ENCODE measurements at places on chromosomes 4 and X. TPM values are rescaled to one million over a fixed set of nuclear protein-coding genes. Genes with fewer than 3 reads are reported as not detected.

The RAB39B gene
- total RNA-seq: 13.6 TPM

The NEUROG2 gene
- not detected for total RNA-seq

DNA sequence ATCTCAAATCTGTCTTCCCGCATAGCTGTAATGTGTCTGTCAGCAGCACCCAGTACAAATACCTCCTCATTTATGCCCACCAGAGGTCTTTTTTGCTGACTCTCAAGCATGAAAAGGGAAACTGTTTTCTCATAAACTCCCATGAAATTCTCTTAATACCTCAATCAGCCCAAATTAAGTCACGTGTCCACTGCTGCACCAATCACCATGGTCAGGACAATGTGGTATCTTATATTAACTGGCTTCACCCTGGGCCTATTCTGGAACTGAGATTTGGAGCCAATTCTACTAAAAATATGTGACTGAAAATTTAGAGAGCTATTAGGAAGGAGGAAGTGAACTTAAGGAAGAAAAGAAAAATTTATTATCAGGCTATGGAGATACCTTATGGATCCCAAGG, 58.4 kb downstream of the IL21 start:
- H3K36me3 ChIP-seq: peaks cover 3% of the 10 kb centered on the region
- no peak overlapping the region for H3K27ac ChIP-seq
- no peak for DNase-seq
- H3K4me1 ChIP-seq: peaks cover 18% of the 10 kb centered on the region
- no peak overlapping the region for H3K4me3 ChIP-seq

DNA sequence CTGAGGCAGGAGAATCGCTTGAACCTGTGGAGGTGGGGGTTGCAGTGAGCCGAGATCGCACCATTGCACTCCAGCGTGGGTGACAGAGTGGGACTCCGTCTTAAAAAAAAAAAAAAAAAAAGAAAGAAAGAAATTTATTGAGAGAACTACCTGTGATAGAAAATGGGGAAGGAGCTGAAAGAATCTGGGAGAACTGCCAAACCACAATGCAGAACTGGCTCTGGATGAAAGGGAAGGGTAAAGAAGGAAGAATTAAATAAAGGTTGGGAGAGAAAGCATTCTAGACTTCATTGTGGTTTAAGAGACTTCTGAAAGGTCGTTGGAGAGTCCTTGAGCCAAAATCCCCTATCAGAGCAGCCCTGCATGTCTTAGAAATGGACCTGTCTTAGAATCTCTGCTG, 567.9 kb upstream of the HTR2C start:
- no peaks in the 10 kb centered on the region for H3K27me3 ChIP-seq
- H3K4me1 ChIP-seq: no peaks in the 10 kb centered on the region
- H3K4me3 ChIP-seq: no peak overlapping the region
- no peak overlapping the region for H3K27ac ChIP-seq
- no peak for DNase-seq

The TMPRSS11D gene
- not detected for total RNA-seq

DNA sequence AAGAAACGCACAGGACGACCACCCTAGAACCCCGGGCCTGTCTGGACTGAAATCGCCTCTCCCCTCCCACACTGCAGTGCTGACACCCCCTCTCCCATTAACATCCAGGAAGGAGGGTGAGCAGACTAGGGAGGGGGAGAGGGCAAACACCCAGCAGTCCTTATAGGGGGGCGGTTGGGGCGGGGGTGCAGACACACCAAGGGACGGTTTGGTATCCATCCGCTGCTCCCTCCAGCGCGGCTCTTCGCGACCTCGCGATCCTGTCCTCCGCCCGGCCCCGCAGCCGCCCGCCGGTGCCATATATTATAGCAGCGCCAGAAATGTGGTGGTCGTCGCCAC, 411 bp upstream of the GPRASP1 start:
- no peak for DNase-seq
- H3K4me3 ChIP-seq: peak overlapping the region; percentile 90
- no peaks in the 10 kb centered on the region for H3K27me3 ChIP-seq
- H3K4me1 ChIP-seq: peaks cover 14% of the 10 kb centered on the region
- peaks cover 3% of the 10 kb centered on the region for H3K36me3 ChIP-seq

- DNase-seq: no peak
- H3K27me3 ChIP-seq: peaks cover 2% of the 10 kb centered on the region
- no peak overlapping the region for H3K27ac ChIP-seq
- H3K4me1 ChIP-seq: no peaks in the 10 kb centered on the region
- H3K4me3 ChIP-seq: no peak overlapping the region
Measured at GRCh38 chr4:168577624-168578023, 80.8 kb downstream of the PALLD start.

- peaks cover 8% of the 10 kb centered on the region for H3K27me3 ChIP-seq
- DNase-seq: no peak
- H3K4me1 ChIP-seq: no peaks in the 10 kb centered on the region
- H3K36me3 ChIP-seq: no peaks in the 10 kb centered on the region
- H3K27ac ChIP-seq: no peak overlapping the region
Measured at GRCh38 chr4:54586320-54586955, 71.3 kb upstream of the KIT start.

DNA sequence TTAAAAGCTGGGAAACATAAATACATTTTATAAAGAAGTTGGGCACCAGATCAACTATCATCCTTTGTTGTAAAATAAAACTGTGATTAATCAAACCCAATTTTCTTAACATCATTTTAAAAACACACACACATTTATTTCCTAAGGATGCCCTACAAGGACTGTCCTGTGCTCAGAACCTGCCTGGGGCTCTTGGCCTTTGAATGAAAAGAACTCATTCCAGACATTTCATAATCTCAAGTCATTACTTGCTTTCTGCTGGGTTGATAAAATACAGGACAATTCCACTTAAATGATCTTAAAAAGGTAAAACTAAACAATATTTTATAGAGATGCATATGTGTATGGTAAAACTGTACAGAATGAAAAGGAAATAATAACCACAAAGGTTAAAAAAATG, 2.8 kb downstream of the SH3D19 start:
- H3K4me3 ChIP-seq: no peak overlapping the region
- DNase-seq: no peak
- H3K36me3 ChIP-seq: no peaks in the 10 kb centered on the region
- peaks cover 40% of the 10 kb centered on the region for H3K27me3 ChIP-seq

DNA sequence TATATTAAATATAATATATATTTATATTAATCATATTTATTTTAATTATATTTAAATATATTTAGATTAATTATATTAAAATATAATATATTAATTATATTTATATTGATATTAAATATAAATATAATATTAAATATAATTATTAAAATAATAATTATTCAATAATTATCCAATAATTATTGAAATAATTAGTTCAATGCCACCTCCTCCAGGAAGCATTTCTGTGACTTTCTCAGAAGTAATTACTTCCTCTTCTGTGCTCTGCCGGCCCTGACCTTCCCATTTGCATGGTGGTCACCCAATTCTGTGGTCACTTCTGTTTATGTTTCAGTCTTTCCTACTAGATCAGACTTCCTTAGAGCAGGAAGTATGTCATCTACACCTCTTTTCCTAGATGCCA, 45.8 kb downstream of the EVC2 start:
- H3K27ac ChIP-seq: no peak overlapping the region
- H3K36me3 ChIP-seq: peaks cover 20% of the 10 kb centered on the region
- H3K27me3 ChIP-seq: no peaks in the 10 kb centered on the region
- no peaks in the 10 kb centered on the region for H3K4me1 ChIP-seq
- no peak overlapping the region for H3K4me3 ChIP-seq
- DNase-seq: no peak

GRCh38 chrX:55119712-55120111, 30.9 kb downstream of the PAGE2 start:
- H3K27ac ChIP-seq: no peak overlapping the region
- H3K36me3 ChIP-seq: no peaks in the 10 kb centered on the region
- no peak for DNase-seq
- H3K4me1 ChIP-seq: peaks cover 28% of the 10 kb centered on the region
- H3K4me3 ChIP-seq: no peak overlapping the region

DNA sequence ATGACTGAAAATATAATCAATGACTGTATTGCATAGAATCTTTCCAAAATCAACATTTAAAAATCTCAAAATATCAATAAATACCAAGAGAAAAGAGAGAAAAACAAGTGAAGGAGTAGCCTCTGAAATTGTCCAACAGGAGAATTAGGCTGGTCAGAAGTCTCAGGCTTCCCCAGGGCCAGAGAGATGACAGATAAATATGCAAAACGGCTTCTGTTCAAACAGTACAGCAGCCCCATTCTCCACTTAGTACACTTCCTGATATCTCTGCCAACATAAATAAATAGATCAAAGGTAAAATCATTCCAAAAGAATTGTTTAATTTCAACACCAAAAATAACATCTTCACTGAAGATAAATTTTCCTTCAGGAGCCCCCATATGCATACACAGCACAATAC, 204.7 kb upstream of the GABRA2 start:
- H3K27ac ChIP-seq: no peak overlapping the region
- no peak overlapping the region for H3K4me3 ChIP-seq
- H3K36me3 ChIP-seq: no peaks in the 10 kb centered on the region
- DNase-seq: no peak
- H3K27me3 ChIP-seq: no peaks in the 10 kb centered on the region

DNA sequence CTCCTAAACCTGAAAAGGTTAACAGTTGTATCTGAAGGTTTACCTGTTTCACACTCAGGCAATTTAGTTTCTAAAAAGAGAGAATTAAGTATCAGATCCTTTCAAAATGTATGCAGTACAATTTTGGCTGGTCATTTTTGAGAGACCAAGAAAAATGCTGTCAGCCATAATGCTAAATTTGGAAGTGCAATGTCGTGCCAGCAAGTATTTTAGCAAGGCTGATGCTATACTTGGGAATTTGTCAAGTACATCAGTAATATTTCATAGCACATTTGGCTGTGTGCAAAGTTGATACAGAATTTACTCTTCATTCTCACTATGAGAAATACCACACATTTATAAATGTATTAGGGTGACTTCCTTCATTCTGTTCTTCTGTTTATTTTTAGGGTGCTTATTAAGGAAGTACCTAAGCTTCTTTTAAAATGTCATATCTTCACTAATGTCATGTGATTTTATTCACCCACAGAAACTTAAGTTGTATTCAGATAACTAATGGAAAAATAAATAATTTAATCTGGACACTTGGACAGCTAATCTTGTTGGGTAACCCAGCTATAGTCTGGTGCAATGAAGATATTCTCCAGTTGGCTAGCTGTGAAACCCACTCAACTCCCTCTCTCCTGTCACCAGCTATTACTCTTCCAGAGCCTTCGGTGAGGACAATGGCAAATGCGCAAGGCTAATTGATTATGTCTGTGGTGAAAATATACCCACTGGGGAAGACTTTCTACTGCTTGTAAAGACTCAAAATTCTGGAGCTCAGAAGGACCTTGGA, 84.2 kb upstream of the TLL1 start:
- H3K4me1 ChIP-seq: no peaks in the 10 kb centered on the region
- H3K36me3 ChIP-seq: no peaks in the 10 kb centered on the region
- no peak overlapping the region for H3K27ac ChIP-seq
- no peaks in the 10 kb centered on the region for H3K27me3 ChIP-seq

All from activated CD4-positive, alpha-beta memory T cell treated with anti-CD3 and anti-CD28 coated beads for 36 hours (primary cell).